Right cardiac atrium (tissue), 5 donors: ENCODE measurements at places on chromosomes 7 and 10. TPM values are rescaled to one million over a fixed set of nuclear protein-coding genes. Genes with fewer than 3 reads are reported as not detected.

DNA sequence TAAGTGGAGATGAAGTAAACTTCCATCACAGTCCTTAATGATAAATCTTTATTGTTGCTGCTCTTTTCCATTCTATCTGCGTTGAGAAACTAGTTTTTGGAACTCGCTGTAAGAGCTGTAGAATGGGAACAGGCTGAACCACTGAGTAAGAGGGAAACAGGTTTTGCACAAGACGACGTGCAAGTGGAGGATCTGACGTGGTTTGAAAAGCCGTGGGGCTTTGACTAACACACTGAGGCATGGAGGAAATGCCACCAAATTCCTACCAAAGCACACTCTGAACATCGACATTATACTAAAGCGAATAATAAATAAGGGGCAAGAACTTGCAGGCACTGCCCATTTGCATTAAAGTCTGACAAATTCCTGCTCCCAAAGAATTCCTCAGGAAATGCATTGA is 160.6 kb downstream of the KLF6 start:
- DNase-seq, result no peak

ASZ1 gene
- not detected for total RNA-seq

GRCh38 chr10:10816447-10816846 is 201.2 kb upstream of the CELF2 start:
- DNase-seq, result no peak

CPN1 gene
- total RNA-seq, result not detected

DNA sequence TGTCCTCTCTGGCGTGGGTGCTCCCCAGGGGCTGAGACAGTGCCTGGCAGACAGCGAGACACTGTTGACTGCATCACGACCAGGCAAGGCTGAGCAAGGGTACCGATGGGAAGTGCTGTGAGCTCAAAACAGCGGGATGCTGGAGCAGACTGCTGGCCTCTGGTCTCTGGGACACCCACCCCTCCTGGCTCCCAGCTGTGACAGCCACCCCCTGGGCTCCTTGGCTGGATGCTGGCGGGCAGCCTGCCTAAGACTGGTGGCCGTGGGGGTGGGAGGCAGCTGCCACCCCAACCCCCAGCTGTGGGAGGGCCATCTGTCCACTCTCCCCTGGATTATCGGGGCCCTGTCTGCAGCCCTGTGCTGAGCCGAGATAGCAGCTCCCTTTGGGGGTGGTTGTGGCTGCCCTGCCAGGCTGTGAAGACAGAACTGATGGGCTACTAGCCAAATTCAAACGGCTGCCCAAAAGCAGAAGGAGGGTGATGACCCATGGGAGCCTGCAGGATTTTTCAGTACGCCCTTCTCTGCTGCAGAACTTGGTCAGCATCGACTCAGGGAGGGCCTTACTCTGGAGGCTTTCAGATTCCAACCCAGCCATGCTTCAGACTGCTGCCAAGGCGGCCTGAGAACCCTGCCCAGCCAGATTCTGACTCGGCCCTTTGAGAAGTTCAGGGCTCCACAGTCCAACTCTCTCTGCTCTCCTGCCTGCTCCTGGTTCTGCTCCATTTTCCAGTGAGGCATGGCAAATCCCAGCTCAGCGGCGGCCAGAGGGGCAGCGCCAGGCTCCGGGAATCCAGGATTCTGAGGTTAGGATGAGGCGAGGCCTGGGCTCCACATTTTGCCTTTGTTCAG is 125.3 kb downstream of the NEURL1 start:
- peak; percentile 94 for DNase-seq

- DNase-seq, result no peak
These were observed 183.6 kb downstream of the PFKFB3 start for GRCh38 chr10:6386346-6386745.

DNA sequence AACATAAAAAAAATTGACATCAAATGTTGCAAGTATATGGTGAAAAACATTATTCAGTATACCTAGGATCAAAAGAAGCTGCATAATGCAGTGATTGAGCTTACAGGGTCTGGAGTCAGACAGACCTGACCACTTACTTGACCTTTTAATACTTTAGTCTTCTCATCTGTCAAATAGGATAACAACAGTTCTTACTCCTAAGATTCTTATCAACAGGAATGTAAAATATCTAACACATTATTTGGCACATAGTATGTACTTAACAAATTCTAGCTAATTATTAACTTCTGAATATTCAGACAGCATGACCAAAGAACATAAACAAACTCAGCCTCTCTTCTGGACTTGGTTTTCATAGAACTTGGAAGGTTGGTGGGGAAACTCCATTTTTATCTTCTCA is 45.6 kb upstream of the PIP4K2A start:
- DNase-seq, result no peak

DNA sequence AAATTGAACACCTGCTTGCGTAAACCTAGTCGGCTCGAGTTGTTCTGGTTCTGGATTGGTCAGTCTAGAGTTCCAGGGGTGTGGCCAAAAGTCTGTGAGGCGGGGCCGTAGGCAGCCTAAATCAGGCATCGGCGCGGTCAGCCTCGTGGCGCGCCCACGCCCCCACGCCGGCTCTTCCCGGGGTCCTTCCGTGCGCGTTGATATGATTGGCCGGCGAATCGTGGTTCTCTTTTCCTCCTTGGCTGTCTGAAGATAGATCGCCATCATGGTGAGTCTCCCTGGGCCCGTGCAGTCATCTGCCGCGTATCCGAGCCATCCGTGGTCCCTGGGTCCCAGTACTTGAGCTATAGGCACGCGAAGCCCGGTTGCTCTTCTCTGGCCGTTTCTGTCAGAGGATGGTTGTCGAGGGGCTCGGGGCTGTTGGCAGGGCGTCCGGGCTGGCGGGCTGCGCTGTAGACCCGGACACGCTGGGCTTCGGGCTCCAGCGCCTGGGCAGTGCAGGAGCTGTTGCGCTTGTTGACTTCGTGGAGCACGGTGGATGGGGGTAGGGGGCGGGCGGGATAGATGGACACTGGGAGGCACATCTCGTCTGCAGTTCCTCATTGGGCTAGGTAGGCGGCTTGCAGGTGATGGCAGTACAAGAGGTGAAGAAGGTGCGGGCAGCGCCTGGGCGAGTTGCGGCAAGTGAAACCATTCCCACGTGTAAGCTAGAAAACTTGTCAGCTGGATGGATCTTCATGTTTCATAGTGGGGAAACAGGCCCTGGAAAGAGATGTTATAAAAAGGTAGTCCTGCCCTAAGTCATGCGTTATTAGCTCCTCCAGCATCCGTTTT is at the start of gene RPS24:
Gene RPS24, plus strand, starts transcription at position 227 of the 834 bp plus-strand sequence. Its CDS starts 39 bp downstream, at position 266.
- DNase-seq, result peak; percentile 95

DNA sequence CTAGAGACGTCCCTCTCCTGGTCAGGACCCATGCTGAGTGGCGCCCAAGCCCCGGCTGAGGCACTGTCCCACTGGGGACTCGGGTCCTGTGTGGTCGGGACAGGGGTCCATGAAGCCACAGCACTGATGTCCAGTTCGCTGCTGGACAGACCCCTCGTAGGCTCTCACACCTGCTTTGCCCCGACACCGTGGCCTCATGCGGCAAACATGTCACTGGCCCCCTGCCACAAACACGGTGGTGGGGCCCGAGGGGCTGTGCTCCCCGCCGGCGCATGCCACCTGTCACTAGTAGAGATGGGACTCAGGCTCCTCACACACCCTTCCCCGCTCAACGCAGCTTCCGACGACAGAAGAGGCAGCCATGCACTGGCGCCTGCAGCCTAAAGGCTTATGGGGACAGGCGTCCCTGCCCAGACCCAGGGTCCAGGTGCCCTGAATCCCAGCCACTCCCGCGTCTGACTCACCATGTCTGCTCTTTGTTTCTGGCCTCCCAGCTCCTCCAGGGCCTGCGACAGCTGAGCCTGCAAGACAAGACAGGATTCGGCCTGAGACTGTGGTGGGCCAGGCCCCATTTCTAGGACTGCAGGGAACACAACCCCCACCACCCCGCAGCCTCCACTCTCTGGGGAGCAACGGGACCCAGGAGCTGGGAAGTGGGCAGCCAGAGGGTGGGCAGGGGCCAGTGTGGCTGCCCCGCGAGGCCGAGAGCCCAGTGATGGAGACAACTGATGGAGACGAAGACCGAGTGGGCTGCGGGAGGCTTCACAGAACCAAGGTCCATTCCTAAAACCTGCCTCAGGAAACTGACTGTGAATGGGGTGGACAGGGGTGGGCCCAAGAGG is 230.9 kb downstream of the MAD1L1 start:
- peak; percentile 11 for DNase-seq

DNA sequence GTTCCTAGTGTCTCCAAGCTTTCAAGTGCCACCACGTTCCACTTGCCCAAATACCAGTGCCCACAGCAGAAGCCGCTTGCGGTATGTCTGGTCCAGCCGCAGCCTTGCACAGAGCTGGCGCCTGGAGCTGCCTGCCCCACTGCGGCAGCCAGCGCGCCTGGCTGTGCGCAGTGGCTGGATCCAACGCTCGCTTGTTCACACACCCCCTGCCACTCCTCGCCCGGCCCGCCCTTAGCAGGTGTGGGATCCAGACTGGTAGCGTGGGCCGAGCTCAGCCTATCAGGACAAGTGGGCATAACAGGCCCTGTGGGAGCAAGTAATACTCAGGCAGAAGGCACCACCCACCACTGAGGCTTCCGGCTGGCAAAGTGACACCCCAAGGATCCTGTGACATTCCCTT is 294.4 kb downstream of the GRM8 start:
- DNase-seq, result no peak

AKR1C3 gene
- 60.8 TPM for total RNA-seq

DNA sequence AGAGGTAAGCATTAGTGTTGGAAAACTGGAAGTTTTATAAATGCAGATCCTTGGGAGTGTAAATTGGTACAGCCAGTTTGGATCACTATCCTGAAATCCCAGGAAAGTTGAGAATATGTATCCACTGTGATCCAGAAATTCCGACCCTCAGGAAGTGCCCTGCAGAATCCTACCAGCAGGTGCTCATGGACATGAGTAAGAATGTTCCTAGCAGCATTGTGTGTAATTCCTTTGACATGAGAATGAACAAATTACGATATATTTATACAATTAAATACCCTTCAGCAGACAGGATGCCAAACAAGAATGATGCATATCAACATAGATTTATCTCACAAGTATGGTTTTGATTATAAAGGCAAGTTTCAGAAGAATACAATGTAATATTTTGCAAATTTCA is 181.6 kb downstream of the XPNPEP1 start:
- DNase-seq, result no peak

GRCh38 chr10:78035437-78035836 is 1.8 kb downstream of the RPS24 start:
- DNase-seq, result no peak

GRCh38 chr10:48514916-48515315 is 90.0 kb downstream of the ARHGAP22 start:
- no peak for DNase-seq

LLCFC1 gene
- total RNA-seq, result not detected

- no peak for DNase-seq
These were observed 92.5 kb downstream of the KMT2E start for GRCh38 chr7:105106473-105106872.

STEAP1 gene
- total RNA-seq, result 1.5 TPM

GRCh38 chr10:77051837-77052236 is 585.8 kb downstream of the KCNMA1 start:
- DNase-seq, result no peak

DNA sequence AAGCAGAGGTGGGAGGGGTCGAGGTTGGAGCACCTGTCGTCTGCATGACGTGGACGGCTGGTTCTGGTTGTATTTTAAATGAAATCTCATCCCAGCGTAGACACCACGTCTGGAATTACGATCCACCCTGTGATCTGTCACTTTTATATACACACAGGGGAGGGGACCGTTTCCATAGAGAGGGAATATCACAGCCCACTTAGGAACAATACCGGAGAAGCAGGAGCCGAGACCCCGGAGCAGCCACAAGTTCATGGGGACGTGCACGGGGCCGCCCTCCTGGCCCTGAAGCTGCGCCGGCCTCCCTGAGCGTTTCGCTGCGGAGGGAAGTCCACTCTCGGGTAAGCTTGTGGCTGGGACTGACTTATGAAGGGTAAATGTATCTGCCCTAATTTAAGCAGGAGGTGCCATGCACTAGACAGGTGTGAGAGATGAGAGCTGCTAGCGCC is at the start of gene UCN3:
Gene UCN3, plus strand, starts transcription at position 77 of the 449 bp plus-strand sequence. CDS start 8,755 bp downstream, outside the sequence.
- DNase-seq, result no peak

GRCh38 chr10:4643471-4643870 is 182.5 kb upstream of the AKR1E2 start:
- no peak for DNase-seq

TBX20 gene
- total RNA-seq, result 246 TPM

DNA sequence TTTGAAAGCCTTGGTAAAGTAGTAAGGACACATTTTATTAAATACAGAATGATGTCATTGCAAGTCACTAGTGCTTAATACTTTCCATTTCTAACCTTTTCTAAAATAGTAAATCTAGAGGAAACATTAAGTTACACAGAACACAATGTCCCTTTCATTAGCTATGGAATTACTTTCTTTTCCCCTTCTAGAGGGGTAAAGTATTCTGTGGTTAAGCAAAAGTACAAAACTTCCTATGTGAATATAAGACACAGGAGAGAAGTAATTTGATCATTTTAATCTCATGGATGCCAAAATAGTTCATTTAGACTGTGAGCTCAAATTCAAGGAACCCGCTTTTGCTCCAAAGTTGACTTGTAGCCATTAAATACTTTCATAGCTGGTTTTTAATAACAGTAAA is 49.8 kb downstream of the SEMA3E start:
- no peak for DNase-seq

DNA sequence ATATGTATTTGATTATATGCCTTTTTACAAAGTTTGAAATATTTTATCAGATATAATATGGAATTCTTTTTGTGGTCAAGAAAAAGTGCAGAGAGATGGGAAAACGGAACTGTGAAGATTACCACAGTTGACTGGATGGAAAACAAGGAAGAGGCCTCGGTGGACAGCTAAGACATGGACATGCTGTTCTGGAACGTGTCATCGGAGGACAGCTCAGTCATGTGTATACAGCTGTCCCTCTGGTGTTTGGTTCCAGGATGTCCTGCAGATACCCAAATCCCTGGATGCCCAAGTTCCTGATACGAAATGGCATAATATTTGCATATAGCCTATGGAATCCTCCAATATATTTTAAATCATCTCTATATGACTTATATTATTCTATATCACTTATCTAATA is 49.4 kb downstream of the TRIL start:
- DNase-seq, result no peak

HOXA9 gene
- total RNA-seq, result not detected

- no peak for DNase-seq
These were observed 114.1 kb upstream of the CELF2 start for GRCh38 chr10:10903620-10904019.

DNA sequence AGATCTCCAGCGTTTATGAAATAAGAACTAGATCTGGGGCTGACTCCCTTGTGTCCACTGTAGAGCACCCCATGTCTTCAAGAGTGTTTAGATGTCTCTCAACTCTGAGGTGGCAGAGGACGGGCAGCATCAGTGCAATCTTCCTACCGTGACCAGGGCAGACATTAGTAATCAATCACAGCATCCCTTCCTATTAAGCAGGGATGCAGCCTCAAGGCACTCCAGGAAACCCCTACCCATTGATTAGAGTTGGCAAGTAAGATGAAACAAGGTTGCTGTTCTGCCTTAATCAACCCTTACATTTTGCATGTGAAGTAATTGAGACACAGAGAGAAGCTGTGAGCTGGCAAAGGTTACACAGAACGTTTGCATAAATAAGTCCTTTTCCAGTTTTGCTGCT is 283.7 kb upstream of the ZMIZ1 start:
- no peak for DNase-seq
